ENCODE measurements at places on chromosomes 1 and 21. TPM values are rescaled to one million over a fixed set of nuclear protein-coding genes. Genes with fewer than 3 reads are reported as not detected.

DNA sequence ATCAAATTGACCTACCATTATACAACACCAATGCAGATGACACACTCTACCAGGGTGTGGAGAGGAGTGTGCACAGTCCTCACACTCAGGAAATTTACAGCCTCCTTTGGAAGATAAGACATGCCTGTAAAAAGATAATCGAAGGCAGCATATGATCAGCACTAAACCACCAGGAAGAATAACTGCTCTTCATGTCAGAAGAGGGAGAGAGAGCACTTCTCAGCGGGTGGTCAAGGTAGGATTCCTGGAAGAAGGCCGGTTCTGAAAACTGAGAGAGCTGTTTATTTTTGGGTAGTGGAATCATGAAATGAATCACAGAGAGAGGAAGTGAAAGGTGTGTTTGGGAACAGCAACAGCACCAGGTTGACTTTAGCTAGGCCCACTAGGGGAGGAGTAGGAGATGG, 14.0 kb upstream of the ZNF697 start:
- no peak for DNase-seq

- DNase-seq, result no peak
These were observed 82.0 kb downstream of the TGFBR3 start for GRCh38 chr1:91803847-91804545.

Gene OR2G6
- total RNA-seq, result not detected

Gene ITPKB
- total RNA-seq, result 18.9 TPM

All from heart right ventricle (tissue), 16 donors.